OCI-M1 (cell line): ENCODE measurements at places on chromosomes 5 and 9.

DNA sequence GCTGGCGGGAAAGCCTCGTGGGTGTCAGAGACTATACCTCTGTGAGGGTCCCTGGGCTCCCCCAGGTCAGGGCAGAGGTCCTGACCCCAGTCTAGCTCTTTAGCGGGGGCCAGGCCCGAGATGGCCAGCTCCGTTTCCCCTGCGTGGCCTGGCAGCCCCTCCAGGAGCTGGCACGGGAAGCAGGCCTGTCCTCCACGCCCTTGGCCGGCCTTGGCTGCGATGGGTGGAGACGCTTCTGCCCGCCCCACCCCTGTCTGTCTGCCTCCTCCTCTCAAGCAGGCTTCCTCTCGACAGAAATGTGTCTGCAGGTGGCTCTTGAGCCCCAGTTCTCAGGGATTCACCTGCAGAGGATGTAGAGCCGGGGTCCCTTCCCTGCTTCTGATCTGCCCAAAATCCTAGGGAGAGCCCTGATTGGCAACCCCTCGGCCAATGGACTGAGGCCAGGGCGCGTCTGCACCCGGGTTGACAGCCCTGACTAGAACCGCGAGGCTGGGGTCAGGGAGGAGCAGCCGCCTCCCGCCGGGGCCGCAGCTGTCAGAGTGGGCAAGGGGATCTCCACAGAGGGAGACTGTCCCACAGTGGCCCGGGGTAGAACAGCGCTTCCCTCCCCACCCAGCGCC lies 2.6 kb upstream of the GRIN1 start:
- no peak for DNase-seq

- peak; percentile 73 for DNase-seq
Measured at GRCh38 chr9:29691758-29692407, 2118.6 kb upstream of the C9orf72 start.

DNA sequence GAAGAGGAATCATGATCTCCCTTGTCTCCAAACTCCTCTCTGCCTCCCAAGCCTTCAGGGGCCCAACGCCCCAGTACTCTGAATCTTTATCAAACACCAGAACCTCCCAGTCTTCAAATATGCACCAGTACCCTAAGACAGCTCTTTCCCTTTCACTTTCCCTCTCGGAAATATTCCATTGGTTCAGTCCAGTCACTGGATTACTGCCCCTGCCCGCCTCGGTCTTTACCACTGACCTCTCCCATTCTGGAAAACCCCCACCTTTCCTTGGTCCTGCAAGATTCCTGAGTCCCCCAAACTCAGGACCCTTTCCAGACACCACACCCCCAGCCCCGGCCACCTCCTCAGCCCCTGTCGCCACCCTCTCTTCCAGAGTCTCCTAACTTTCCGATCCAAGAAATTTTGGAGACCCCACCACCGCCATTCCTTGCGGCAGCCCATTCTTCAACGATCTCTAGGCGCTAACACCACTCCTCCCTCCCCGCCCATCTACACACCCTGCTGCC lies 674 bp downstream of the C5orf15 start:
- DNase-seq: peak; percentile 80

GRCh38 chr9:119157196-119157595 lies 212.0 kb downstream of the BRINP1 start:
- no peak for DNase-seq

DNA sequence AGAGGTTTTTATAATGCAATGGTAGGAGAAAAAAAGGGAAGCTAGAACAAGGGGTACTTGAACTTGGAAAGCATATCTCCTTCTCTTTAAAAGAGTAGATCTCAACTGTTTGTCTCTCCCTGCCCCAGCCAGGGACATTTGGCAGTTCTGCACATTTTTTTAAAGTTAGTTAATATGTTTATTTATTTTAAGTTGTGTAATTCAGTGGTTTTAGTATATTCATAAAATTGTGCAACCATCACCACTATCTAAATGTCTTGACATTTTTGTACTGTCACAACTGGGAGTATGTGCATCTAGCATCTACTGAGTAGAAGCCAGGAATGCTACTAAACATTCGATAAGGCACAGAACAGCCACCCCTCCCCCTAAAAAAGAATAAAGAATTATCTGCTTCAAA lies 103.5 kb upstream of the DPYSL3 start:
- DNase-seq: no peak

GRCh38 chr5:58842852-58843251 lies 260.0 kb downstream of the RAB3C start:
- no peak for DNase-seq

DNA sequence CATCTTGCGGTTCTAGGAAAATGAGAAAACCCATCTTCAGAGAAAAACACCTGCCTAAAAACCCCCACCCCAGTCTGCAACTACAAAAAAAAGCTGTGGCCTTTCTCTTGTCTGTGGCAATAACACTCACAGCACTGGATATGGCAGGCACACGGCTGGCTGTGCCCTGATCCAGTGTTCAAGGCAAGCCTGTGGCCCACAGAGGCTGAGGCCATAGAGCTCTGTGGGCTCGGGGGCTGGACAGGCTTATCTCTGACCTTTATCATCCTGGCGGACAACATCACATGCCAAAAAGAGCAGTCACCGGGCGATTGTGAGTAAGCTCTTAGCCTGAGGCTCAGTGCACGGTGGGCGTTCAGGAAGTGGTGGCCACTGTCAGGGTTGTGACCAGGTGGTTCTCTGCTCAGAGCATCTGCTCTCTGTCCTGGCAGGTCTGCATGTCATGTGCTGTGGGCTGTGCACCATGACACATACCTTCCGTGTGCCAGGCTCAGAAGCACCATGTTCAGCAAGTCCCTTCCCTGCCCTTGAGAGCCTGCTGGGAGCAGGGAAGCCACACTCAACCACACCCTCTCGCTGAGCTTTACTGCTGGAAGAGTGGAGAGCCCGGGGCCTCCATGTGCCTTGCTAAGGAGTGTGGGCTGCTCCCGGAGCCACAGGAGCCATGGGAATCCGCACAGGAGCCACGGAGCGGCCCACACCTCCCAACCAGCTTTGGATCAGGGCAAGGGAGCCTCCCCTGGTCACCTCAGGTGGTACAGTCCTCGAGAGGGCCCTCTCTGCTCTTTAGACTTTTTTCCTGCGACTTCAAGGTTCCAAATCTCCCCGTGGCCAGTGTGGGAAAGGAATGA lies 34.6 kb upstream of the WDR38 start:
- DNase-seq: peak; percentile 36

DNA sequence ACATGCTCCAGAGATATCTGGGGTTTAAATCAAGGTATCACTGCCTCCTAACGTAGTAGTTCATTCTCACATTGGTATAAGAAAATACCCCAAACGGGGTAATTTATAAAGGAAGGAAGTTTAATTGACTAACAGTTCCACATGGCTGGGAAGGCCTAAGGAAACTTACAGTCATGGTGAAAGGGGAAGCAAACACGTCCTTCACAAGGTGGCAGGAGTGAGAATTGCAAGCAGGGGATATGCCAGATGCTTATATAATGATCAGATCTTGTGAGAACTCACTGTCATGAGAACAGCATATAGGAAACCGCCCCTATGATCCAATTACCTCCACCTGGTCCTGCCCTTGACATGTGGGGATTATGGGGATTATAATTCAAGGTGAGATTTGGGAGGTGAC lies 1280.2 kb upstream of the C9orf72 start:
- peak; percentile 28 for DNase-seq

DNA sequence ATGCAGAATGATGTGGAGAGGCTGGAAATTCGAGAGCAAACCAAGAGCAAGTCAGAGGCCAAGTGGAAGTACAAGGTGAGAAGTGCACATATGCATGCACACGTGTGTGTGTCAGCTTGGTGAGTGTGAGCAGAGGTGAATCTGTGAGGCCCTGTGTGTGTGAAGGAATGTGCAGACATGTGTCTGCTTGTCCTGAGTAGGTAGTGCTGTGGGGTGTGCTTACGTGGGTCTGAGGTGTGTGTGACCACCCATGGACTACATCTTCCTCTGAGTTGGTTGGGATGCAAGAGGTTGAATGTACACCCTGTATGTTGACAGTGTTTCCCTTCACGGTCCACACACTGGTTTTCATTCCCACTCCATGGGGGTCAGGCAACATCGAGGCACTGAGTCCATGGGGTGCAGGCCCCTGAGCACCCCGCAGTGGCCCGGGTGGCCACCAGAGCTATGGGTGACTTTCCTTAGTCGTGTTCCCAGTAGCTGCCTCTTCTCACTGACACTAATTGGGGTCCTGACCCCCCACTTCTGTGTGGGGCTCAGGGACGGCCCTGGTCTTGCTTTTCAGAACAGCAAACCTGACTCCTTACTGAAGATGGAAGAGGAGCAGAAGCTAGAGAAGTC lies 86.7 kb downstream of the PHF2 start:
- no peak for DNase-seq

- DNase-seq: no peak
Measured at GRCh38 chr5:75034137-75034739, 18.1 kb downstream of the GCNT4 start.

- DNase-seq: no peak
Measured at GRCh38 chr5:8568858-8569257, 699.9 kb downstream of the MTRR start.

- no peak for DNase-seq
Measured at GRCh38 chr5:1172670-1173404, 28.6 kb upstream of the SLC6A19 start.

DNA sequence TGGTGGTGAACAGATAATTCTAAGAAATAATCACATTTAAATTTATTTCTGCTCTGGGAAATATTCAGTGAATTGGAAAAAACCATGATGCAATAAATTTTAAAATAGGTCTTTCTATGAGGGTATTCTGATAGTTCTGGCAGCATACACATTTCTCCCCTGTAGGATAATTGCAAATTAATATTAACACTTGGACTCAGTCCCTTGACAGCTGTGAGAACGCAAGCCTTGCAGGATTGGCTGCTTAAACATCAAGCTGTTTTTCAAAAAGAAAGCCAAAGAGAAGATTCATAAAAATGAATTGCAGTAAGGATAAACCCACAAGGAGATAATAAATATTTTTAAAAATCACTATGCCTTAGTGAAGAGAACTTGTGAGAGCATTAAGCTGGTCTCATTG lies 180.0 kb downstream of the MTRR start:
- no peak for DNase-seq

DNA sequence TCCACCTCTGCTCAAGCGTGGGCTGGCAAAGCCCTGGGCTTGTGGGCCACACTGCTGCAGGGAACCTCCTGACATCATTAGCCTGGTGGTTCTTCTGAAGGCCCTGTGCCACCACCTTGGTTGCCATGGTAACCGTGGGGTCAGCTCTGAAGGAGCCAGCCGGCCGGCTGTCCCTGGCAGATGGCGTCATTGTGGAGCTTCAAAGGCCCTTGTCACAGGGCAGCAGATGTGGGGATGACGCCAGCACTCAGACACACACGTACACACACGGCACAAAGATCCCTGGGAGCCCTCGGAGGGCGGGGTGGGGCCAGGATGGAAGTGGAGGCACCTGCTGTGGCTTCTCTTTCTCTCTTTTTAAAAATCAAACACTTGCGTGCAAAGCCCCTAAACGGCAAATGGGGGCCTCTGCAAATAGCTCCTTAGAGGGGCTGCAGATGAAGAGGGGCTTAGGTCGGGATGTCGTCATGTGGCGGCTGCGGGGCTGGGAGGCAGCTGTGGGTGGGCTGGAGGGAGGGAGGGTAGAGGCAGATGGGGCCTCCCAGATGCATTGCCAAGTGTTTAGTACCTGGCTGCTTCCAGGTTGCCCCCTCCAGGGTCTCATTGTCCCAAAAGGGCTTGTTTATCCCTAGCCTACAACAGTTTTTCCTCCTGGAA lies 19.5 kb upstream of the RPL26L1 start:
- no peak for DNase-seq

- no peak for DNase-seq
Measured at GRCh38 chr5:51271261-51271660, 112.0 kb upstream of the ISL1 start.

DNA sequence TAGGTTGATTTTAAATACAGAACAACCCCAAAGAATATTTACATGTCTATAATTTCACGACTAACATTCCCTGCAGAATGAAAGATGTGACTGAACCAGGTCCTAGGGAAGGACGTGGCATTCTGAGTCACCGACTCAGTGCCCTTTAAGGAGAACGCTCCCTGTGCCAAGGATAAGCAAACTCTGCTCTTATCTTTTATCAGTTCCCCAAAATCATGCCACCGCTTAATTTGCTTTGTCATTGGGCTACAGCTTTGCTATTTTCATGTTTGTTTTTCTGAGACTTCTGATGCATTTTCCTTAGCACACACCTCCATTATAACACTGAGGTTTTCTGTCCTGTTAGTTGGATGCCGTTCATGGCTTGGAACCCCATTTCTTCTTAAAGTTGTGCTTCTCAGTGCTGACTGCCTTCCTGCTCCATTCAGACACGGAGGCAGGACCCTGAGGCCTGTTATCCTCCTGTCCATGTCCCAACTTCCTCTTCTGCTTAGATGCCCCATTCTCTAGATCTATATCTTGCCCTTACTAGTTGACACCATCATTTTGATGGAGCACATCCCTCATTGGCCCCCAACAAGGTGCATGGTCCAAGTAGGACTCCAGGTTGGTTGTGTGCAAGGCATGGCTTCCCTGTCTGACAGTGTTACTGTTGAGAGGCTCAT lies 11.2 kb upstream of the SEMA4D start:
- peak; percentile 39 for DNase-seq

- peak; percentile 90 for DNase-seq
Measured at GRCh38 chr9:69027355-69028097, 8.0 kb upstream of the FXN start.

DNA sequence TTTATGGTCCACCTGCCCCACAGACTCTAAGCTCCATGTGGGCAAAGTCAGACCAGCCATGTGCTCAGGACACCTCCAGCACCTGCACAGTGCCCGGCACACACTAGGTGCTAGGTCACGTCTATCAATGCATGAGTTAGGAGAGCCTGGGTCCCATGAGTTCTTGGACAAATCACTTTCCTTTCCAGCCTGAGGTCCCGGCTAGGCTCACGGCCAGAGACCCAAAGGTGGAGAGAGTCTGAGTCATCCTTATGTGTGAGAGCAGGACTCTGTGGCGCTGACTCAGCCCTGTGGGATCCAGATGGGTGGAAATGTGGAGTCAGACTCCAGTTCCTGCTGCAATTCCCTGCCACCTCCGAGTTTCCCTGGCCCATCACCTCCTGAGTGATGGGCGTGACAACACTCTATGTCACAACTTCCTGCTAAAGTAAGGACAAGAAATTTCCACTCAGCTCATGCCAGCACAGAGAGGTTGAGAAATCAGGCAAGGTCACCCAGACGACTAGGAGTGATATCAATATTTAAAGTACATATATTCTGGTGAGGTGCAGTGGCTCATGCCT lies 2.5 kb upstream of the ST6GALNAC4 start:
- DNase-seq: peak; percentile 39

GRCh38 chr5:93346301-93346700 lies 234.7 kb downstream of the NR2F1-AS1 start:
- DNase-seq: no peak

GRCh38 chr9:121661328-121661727 lies 9.9 kb downstream of the DAB2IP start:
- DNase-seq: no peak

GRCh38 chr5:174139623-174140022 lies 94.1 kb downstream of the NSG2 start:
- no peak for DNase-seq

- DNase-seq: no peak
Measured at GRCh38 chr9:81476813-81477490, 212.4 kb downstream of the TLE1 start.

GRCh38 chr5:9188131-9188530 lies 357.7 kb downstream of the SEMA5A start:
- DNase-seq: no peak

- DNase-seq: no peak
Measured at GRCh38 chr5:1481266-1481958, 36.2 kb upstream of the SLC6A3 start.
